ENCODE measurements at places on chromosomes 13 and 19.

GRCh38 chr19:42386974-42387707 is 3.0 kb downstream of the CNFN start:
- peak; percentile 60 for DNase-seq

- no peak for DNase-seq
These were observed 16.9 kb upstream of the PLA2G4C start for GRCh38 chr19:48127561-48127960.

DNA sequence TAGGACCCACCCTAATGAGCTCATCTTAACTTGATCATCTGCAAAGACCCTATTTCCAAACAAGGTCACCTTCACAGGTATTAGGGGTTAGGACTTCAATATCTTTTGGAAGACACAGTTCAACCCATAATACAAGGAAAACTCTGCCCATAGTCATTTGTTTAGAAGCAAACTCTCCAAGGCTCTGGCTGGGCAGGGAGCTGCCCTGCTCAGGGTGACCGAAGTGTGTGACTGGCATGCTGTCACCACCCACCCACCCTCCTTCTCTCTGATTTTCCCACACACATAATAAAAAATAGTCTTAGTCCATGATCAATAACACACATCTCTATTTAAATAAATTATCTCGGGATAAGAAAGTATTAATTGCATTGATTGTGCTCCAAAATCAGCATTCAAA is 161.1 kb downstream of the KCTD15 start:
- no peak for DNase-seq

DNA sequence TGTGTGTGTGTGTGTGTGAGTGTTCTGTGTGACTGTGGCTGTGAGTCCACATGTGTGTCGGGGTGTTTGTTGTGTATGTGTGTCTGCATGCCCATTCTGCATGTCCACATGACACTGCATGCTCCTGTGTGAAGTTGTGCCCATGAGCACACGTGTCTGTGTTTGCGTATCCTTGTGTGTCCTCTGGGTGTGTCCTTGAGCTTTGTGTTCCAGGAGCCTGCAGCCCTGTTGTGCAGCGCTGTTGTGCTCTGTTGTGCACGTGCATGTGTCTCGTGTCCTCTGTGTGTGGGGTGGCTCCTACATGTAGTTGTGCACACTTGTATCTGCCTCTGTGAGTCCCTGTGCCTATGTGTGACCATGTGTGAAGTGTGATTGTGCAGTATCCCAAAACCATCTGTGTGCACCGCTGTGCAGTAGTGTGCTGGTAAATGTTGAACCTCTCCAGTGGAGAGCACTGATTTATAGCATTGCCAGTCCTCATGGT is 2.2 kb upstream of the ARHGEF18 start:
- DNase-seq, result no peak

DNA sequence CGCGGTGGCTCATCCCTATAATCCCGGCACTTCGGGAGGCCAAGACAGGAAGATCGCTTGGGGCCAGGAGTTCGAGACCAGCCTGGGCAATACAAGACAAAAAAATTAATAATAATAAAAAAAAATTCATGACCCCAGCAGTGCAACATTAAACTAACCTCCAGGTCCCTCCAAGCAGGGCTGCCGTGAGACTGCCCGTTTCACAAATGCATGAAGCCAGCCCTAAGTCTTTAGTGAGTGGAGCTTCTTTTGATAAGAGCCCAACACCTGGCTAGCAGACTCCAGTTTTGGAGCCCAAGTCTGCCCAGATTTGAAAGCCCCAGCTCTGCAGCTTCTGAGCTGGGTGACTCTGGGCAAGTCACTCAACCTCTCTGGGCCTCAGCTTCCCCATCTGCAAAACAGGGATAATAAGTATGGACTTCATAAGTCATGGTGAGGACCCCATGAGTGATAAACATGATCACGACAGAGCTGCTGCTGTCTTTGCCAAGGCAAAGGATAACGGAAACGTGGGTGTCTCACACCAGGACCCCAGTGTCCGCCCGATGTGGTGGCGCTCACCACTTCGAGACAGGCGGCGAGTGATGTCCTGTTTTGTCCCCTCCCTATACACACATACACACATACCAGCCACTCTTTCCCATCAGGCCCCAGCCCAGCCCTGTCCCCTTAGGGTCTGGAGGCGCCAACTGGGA is 38.4 kb upstream of the NANOS3 start:
- DNase-seq, result no peak

DNA sequence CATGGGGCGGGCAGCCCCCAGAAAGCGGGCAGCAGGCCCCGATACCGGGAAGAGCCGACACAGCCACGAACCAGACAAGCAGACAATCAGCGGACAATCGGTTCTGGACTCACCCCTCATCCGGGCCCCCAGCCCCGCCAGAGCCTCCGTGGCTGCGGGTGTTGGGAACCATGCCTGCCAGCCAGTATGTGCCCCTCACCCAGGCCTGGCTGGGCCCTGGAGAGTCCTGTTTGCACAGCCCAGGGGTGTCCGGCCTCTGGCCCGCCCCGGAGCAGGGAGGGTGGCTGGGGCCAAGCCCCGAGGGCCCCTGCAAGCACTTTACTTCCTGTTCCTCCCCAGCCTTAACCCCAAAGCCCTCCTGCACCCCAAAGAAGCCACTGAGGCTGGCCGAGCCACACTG is 7.8 kb downstream of the PODNL1 start:
- no peak for DNase-seq

DNA sequence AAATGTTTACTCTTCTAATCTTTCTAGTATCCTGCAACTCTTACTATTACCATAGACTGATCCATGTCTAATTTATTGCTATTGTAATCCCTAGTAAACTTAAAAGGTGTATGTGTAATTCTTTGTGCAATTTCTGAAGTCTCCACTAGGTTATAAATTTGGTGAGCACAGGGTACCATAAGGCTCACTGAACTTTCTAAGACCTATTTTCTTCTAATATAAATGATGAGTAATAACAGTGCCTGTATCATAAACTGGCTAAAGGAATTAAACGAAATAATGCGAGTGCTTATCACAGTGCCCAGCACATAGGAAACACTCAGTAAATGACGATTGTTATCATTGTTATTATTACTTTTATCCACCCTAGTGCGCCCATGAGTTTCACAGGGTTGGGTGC is 119.1 kb downstream of the KLF12 start:
- no peak for DNase-seq

- no peak for DNase-seq
These were observed 17.5 kb downstream of the DYRK1B start for GRCh38 chr19:39816287-39817048.

DNA sequence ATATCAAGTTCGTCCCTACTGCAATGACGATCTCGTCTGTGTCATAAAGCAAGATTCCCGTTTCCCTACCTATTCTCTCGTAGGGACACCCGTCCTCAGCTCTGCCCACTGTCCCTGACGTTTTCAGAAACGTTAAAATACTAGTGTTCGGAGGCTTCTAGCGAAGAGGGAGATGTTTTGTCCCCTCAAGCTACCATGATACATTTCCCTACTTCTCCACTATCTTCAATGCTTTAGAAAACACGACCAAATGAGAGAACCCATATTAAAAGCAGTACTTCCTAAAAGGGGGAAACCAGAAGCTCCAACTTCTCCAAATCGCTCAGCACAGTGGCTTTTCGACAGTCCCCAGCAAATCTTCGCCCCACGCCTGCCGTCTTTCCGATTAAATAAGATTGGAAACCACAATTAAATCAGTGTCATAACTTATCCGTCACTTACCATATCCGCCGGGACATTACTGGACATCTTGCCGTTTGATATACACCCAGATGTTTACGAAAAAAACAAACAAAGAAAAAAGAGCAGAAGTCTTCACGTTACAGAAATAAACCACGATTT is 1.3 kb downstream of the UBL3 start:
- DNase-seq, result no peak

GRCh38 chr13:62209529-62209928 is 793.9 kb upstream of the PCDH20 start:
- no peak for DNase-seq

DNA sequence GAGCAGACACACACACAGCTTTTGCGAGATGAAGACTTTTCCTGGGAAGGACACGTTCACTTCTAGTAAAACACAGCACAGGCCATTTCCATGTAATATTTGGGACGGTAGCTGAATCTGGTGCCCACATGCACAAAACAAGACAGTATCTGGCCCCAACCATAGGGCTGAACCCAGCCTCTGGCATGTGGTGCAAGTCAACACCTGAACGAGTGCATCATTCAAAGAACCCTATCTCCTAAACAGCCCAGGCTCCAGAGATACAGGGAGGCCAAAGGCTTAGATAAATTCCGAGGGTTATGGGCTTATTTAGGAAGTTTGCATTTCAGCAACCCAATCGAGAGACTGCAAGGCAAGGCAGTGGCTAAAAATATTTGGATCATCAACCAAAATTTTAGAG is 2.7 kb upstream of the TFDP1 start:
- no peak for DNase-seq

- DNase-seq, result peak; percentile 62
These were observed 15.3 kb upstream of the MAP1S start for GRCh38 chr19:17703824-17704463.
